CD8-positive, alpha-beta memory T cell (primary cell): ENCODE measurements at places on chromosomes 6 and 20.

DNA sequence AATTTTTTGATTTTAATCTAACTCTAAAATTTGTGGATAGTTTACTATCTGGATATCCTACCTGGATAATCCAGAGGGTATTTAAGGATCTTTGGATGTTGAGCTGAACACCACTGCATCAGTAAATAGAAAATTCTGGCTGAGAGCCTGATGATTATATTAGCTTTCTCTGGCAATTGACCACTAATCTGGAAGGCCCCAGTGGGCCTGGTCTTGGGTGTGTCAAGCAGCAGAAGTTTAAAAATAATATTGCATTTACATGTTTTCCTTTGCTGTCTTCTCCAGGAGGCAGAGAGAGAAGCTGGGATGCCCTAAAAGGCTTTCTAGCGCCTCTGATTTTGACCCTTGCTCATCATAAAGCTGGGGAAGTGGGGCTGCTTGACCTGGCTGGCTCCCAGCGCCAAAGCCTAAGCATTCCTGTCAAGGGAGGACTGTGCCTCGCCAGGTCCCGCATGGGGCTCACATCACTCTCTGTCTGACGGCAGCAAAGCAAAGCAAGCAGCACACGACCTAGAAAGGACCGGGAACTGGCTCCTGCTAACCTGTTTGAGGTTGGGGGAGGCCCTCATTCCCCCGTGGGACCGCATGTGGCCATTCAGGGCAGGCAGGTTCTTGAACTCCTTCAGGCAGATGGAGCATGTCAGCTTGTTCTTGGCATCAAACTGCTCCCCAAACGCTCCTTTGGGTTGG is 46.6 kb upstream of the MRPS10 start:
- H3K36me3 ChIP-seq, result peaks cover 12% of the 10 kb centered on the region
- DNase-seq, result no peak
- no peak overlapping the region for H3K27ac ChIP-seq

DNA sequence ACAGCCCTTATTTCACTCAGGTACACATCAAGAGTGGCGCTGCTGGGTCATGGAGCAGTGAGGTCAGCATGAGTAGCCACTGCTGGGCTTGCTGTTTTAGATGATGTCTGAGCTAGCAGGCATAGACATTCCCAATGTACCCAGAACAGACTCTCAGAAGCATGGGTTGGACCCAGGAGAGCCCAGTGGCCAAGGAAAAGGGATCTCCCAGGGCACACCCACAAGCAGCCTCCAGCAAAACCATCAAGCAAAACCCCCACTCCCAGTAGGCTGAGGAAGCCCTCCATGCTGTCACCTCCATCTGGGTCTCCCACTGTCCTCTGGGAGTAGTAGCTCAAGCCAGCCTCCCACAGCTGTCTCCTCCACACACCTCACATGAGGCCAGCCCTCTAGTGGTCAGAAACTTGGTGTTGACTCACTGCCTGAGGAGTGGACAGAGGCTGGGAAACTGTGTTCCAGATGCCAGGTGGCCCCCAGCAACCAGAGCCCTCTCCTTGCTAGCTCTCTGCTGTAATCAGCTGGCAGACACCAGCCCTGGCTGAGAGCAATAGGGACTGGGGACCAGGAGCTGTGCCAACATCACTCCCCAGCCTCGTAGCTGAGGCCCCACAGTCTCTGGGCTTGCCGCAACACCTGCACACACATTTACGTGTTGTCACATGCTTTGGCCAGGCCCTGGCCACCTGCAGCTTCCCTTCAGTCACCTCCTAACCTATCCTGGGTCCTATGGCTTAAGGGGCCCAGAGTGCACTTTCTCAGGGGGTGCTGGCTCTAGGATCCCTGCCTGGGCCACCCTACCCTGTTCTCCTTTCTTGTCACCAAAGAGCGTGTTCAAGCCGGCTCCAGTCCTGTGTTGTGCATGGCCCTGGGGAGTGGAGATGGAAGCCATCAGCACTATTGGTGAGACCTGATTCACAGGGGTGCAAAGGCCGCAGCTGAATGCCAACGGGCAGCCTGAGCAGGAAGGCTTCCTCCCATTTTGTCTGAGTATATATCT is 1.9 kb upstream of the AP5S1 start:
- H3K27ac ChIP-seq, result no peak overlapping the region
- H3K4me1 ChIP-seq, result peaks cover 62% of the 10 kb centered on the region
- no peak for DNase-seq
- H3K4me3 ChIP-seq, result no peak overlapping the region
- H3K27me3 ChIP-seq, result no peaks in the 10 kb centered on the region

- H3K36me3 ChIP-seq, result no peaks in the 10 kb centered on the region
- H3K27ac ChIP-seq, result no peak overlapping the region
- no peaks in the 10 kb centered on the region for H3K27me3 ChIP-seq
- DNase-seq, result no peak
- H3K4me1 ChIP-seq, result no peaks in the 10 kb centered on the region
These were observed 168.5 kb upstream of the SIM1 start for GRCh38 chr6:100633096-100633777.

DNA sequence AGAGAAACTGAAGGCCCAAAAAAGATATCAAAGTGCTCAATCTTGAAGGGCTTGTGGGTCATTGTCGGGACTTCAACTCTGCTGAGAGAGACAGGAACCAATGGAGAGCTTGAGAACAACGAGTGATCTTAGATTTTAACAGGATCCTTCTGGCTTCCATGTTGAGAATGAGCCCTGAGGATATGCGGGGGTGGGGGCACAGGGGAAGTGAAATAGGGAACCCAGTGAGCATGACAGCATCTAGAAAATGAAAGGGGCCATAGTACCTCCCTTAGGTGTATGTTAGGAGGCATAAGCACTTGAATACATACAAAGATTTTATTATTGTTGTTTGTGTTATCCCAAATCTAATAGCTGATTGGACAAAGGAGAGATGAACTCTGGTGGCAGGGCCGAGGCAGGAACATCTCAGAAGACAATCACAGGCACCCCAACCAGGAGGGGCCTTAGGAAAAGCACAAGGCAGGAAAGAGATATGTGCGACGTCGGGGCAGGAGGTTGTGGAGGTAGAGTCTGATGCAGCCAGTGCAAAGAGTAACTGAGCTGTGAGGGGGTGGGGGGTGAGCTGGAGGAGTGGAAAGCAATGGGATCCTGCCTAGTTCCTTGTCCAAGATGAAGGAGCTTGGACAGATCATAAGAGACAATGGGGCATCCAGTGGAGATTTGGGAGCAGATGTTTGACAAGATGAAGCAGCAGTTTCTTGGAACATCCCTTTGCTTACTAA is 10.4 kb downstream of the TGM6 start:
- no peaks in the 10 kb centered on the region for H3K27me3 ChIP-seq
- H3K36me3 ChIP-seq, result no peaks in the 10 kb centered on the region
- H3K4me3 ChIP-seq, result no peak overlapping the region
- no peak for DNase-seq

GRCh38 chr6:14423955-14424354 is 306.4 kb downstream of the CD83 start:
- no peak overlapping the region for H3K4me3 ChIP-seq
- DNase-seq, result no peak
- no peak overlapping the region for H3K27ac ChIP-seq
- no peaks in the 10 kb centered on the region for H3K4me1 ChIP-seq

GRCh38 chr6:127199470-127199869 is 67.2 kb upstream of the RNF146 start:
- H3K36me3 ChIP-seq, result no peaks in the 10 kb centered on the region
- H3K27me3 ChIP-seq, result no peaks in the 10 kb centered on the region
- no peak overlapping the region for H3K27ac ChIP-seq
- no peaks in the 10 kb centered on the region for H3K4me1 ChIP-seq
- H3K4me3 ChIP-seq, result no peak overlapping the region

DNA sequence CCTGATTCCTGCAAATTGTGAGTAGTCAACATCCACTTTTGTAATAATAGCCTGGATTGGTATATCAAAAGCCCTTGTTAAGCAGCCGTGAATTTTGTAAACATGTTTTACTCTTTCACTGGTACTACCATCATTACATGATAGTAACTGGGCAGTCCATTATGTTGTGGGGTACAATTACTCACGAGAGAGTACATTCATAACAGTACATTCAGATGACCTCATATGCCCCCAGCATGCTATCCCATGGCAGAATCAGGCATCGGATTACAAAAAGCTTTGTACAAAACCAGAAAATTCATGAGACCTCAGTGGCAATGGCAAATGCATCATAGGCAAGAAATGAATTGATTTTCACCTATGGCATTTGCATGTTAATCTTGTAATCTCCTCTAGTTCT is 166.2 kb downstream of the EPM2A start:
- H3K4me3 ChIP-seq, result no peak overlapping the region
- no peak overlapping the region for H3K27ac ChIP-seq
- H3K36me3 ChIP-seq, result no peaks in the 10 kb centered on the region
- H3K4me1 ChIP-seq, result no peaks in the 10 kb centered on the region
- DNase-seq, result no peak

GRCh38 chr6:45687570-45687969 is 309.8 kb upstream of the SUPT3H start:
- no peaks in the 10 kb centered on the region for H3K4me1 ChIP-seq
- no peaks in the 10 kb centered on the region for H3K36me3 ChIP-seq
- H3K27me3 ChIP-seq, result no peaks in the 10 kb centered on the region
- DNase-seq, result no peak
- H3K4me3 ChIP-seq, result no peak overlapping the region
- no peak overlapping the region for H3K27ac ChIP-seq

DNA sequence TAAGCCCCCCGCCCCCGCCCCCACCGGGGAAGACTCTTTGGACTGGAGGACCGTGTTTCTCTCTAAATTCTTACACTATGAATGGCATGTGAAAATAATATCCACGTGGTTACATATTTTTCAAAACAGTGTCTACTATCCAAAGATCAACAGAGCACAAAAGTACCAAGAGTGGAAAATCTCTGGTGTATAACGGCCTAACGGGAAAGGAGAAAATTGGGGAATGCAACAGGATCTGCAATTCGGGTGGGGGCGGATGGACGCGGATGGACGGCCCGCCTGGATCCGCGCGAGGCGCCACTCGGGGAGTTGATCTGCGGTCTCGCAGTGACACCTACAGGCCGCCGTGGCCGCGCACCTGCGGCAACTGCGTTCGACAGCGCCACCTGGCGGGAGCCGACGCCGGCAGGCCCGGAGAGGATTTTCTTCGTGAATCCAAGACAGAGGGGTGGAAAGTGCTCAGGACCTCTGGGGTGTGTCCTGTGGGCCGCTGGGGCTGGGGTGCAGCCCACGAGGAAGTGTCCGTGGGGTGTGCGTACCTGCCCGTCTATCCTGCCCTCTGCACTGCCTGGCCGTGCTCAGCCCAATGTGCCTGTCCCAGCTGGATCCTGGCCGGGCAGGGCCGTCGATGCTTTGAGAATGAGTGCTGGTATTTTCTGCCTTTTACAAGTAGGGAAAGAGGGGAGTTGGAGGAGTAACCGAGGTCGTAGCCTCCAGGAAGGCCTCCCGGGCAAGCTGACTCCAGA is 18.6 kb downstream of the ANKRD60 start:
- peak; percentile 87 for DNase-seq
- H3K27ac ChIP-seq, result no peak overlapping the region
- no peak overlapping the region for H3K4me3 ChIP-seq
- no peaks in the 10 kb centered on the region for H3K36me3 ChIP-seq
- H3K4me1 ChIP-seq, result no peaks in the 10 kb centered on the region
- peaks cover 7% of the 10 kb centered on the region for H3K27me3 ChIP-seq

GRCh38 chr6:51213811-51214210 is 395.1 kb downstream of the TFAP2B start:
- H3K27me3 ChIP-seq, result no peaks in the 10 kb centered on the region
- H3K27ac ChIP-seq, result no peak overlapping the region
- H3K4me3 ChIP-seq, result no peak overlapping the region
- no peak for DNase-seq

DNA sequence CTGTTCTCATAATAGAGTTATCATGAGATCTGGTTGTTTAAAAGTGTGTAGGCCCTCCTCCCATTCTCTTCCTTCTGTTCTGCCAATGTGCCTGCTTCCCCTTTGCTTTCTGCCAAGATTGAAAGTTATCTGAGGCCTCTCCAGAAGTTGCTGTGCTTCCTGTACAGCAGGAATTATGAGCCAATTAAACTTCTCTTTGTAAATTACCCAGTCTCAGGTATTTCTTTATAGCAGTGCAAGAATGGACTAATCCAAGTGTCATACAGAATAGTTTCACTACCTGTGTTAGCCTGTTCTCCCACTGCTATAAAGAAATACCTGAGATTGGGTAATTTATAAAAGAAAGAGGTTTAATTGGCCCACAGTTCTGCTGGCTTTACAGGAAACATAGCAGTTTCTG is 100.0 kb downstream of the CD24 start:
- no peaks in the 10 kb centered on the region for H3K4me1 ChIP-seq
- H3K27ac ChIP-seq, result no peak overlapping the region
- DNase-seq, result no peak

GRCh38 chr6:169589293-169589692 is 112.5 kb downstream of the WDR27 start:
- peak; percentile 66 for DNase-seq
- no peaks in the 10 kb centered on the region for H3K27me3 ChIP-seq
- peak overlapping the region; percentile 40 for H3K27ac ChIP-seq
- H3K4me1 ChIP-seq, result peaks cover 33% of the 10 kb centered on the region
- H3K36me3 ChIP-seq, result no peaks in the 10 kb centered on the region
- no peak overlapping the region for H3K4me3 ChIP-seq

- no peak overlapping the region for H3K27ac ChIP-seq
- DNase-seq, result no peak
- H3K27me3 ChIP-seq, result no peaks in the 10 kb centered on the region
- H3K4me1 ChIP-seq, result no peaks in the 10 kb centered on the region
- H3K4me3 ChIP-seq, result no peak overlapping the region
- H3K36me3 ChIP-seq, result no peaks in the 10 kb centered on the region
These were observed 159.1 kb downstream of the TFAP2C start for GRCh38 chr20:56788041-56788670.

GRCh38 chr6:130376936-130377335 is 11.1 kb downstream of the TMEM200A start:
- H3K27ac ChIP-seq, result no peak overlapping the region
- no peaks in the 10 kb centered on the region for H3K27me3 ChIP-seq
- DNase-seq, result no peak
- no peak overlapping the region for H3K4me3 ChIP-seq
- H3K4me1 ChIP-seq, result peaks cover 8% of the 10 kb centered on the region

GRCh38 chr6:11413728-11414127 is 123.8 kb upstream of the TMEM170B start:
- no peak overlapping the region for H3K4me3 ChIP-seq
- H3K4me1 ChIP-seq, result no peaks in the 10 kb centered on the region
- no peaks in the 10 kb centered on the region for H3K27me3 ChIP-seq
- H3K27ac ChIP-seq, result no peak overlapping the region
- no peaks in the 10 kb centered on the region for H3K36me3 ChIP-seq

DNA sequence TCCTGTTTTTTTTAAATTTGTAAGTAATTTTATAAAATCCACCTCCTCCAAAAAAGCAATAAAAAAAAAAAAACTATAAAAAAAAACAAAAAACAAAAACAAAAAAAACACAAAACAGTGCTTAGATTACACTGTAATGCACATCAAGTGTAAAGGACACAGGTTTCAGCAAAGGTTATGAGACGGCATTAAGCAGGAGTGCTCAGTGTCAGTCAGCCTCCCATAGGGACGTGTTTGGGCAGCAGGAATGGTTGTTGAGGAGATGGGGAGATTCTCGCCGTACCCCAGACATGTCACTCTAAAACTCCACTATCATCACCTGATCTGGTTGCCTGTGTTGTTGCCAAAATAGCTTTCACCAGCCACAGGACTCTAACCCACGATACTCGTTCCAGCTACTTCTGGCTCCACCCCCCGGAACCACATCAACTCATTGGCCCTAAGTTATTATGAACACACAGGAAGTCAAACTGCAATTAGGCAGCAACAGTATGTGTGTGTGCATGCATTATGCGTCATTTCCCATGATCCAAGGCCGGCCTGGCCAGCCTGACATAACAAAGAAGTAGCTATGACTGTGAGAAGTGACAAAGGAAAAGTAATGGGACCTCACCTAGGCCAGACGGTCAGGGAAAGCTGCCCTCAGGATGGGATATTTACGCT is 28.7 kb downstream of the ECT2L start:
- H3K27ac ChIP-seq, result no peak overlapping the region
- H3K36me3 ChIP-seq, result no peaks in the 10 kb centered on the region
- DNase-seq, result no peak
- H3K4me1 ChIP-seq, result no peaks in the 10 kb centered on the region
- no peak overlapping the region for H3K4me3 ChIP-seq
